NCI-H510A treated with DMSO at 0.1 percent for 48 hours (cell line): ENCODE measurements at places on chromosomes 3 and 15.
A peak's percentile ranks its signal among the peaks of the same experiment; 100 is the strongest.

- DNase-seq, result no peak
These were observed 387 bp downstream of the GNB4 start for GRCh38 chr3:179450901-179451264.

- no peak for DNase-seq
These were observed 132.2 kb downstream of the GREM1 start for GRCh38 chr15:32849769-32850668.

- no peak for DNase-seq
These were observed 34.9 kb upstream of the ARHGEF26 start for GRCh38 chr3:154086286-154086685.

DNA sequence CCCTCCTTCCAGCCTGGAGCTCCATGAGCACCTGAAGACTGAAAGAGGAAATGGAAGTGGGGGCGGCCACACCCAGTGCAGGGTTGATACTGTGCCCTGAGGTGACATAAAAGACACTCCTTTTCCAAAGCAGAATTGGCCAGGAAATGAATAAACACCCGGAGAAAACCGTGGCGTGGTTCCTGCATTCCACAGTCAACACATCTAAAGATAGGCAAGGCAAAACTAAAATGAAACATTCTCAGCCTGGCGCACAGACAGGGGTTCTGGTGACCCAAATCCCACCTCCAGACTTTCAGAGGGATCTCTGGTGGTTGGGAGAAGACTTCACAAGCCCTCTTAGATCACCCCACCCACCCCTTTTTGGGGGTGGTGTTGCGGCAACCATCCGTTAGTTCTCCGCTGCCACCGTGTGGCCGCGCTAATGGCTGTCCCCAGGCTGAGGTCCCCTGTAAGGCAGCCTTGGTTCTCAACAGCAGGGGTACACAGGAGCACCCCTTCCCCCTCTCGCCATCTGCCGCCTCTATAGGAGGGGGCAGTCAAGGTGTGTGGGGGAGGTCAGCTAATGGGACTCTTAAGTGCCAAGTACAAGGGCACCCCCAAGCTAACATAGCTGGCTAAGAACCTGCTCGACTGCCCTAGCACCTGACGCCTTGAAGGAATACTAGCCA, 2.5 kb upstream of the MST1R start:
- DNase-seq, result no peak

GRCh38 chr3:124372775-124373174, 357.5 kb upstream of the UMPS start:
- DNase-seq, result no peak

- DNase-seq, result no peak
These were observed 1.1 kb downstream of the EDEM1 start for GRCh38 chr3:5188419-5189221.

GRCh38 chr3:153003441-153003840, 158.6 kb upstream of the RAP2B start:
- no peak for DNase-seq

GRCh38 chr3:126127452-126127851, 43.5 kb upstream of the SLC41A3 start:
- no peak for DNase-seq

- peak; percentile 94 for DNase-seq
These were observed 1.9 kb downstream of the SPTBN5 start for GRCh38 chr15:41891946-41892345.
